Ovary (tissue), 10 donors: ENCODE measurements at places on chromosomes 3 and 15. TPM values are rescaled to one million over a fixed set of nuclear protein-coding genes. Genes with fewer than 3 reads are reported as not detected.

DOCK3 gene
- 0.34 TPM for total RNA-seq

SST gene
- not detected for total RNA-seq

GRIP2 gene
- 10.0 TPM for total RNA-seq

CISH gene
- total RNA-seq = 6.2 TPM

XXYLT1 gene
- 12.8 TPM for total RNA-seq

TTC21A gene
- 6.4 TPM for total RNA-seq

TRIP4 gene
- total RNA-seq = 17.6 TPM

ST3GAL6 gene
- total RNA-seq = 1.9 TPM

C3orf70 gene
- 7.2 TPM for total RNA-seq

PLS1 gene
- 1.1 TPM for total RNA-seq

GNL3 gene
- total RNA-seq = 46.0 TPM

PRICKLE2 gene
- total RNA-seq = 27.2 TPM

CHST2 gene
- total RNA-seq = 4.5 TPM

CCR9 gene
- not detected for total RNA-seq

GCNT3 gene
- 0.72 TPM for total RNA-seq

SOX2 gene
- 0.23 TPM for total RNA-seq

ZNF80 gene
- total RNA-seq = not detected

FRG2C gene
- total RNA-seq = not detected

BCL2A1 gene
- not detected for total RNA-seq

SKOR1 gene
- total RNA-seq = 0.92 TPM

SYNM gene
- 22.6 TPM for total RNA-seq

GABRR3 gene
- total RNA-seq = not detected

TRPM1 gene
- total RNA-seq = not detected

GOLGA8H gene
- total RNA-seq = not detected

MEX3B gene
- total RNA-seq = 8.1 TPM

SEMA3F gene
- total RNA-seq = 31.5 TPM

ZBTB47 gene
- total RNA-seq = 14.1 TPM

CP gene
- 0.63 TPM for total RNA-seq

CHRM5 gene
- not detected for total RNA-seq

FLNB gene
- total RNA-seq = 89.2 TPM

CIP2A gene
- total RNA-seq = 4.3 TPM

CLRN1 gene
- not detected for total RNA-seq

SLC12A1 gene
- total RNA-seq = not detected

LDHAL6B gene
- total RNA-seq = not detected

POLQ gene
- total RNA-seq = 0.11 TPM

CHRNA5 gene
- 2.2 TPM for total RNA-seq

GYG1 gene
- 28.4 TPM for total RNA-seq

C3orf62 gene
- 6.7 TPM for total RNA-seq

CDC25A gene
- total RNA-seq = 3.2 TPM

MKRN3 gene
- total RNA-seq = not detected

CSPG5 gene
- not detected for total RNA-seq

EPHA3 gene
- total RNA-seq = 3.3 TPM

COL6A5 gene
- not detected for total RNA-seq

ANKRD34C gene
- not detected for total RNA-seq

MYO5C gene
- 1.1 TPM for total RNA-seq

PP2D1 gene
- not detected for total RNA-seq

GOLGA6D gene
- total RNA-seq = not detected

GABRB3 gene
- total RNA-seq = 0.60 TPM
